COR-L47 (cell line): ENCODE measurements at places on chromosomes 3 and 15.

DNA sequence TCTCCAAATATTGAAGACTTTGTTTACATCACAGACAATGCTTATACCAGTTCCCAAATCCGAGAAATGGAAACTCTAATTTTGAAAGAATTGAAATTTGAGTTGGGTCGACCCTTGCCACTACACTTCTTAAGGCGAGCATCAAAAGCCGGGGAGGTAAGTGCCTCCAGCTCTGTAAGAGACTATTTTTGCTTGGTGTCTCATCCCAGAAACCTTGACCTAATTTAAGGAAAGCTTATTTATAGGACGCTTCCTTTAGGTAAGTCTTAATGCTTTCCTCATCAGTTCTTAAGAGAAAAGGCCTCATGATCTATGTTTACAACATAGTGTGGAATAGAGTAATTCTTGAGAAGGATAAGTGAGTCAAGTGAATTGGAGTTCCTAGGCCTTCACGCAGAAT is 11.8 kb downstream of the CCNB2 start:
- no peak for DNase-seq

GRCh38 chr3:170330366-170330765 is 27.1 kb upstream of the SKIL start:
- no peak for DNase-seq

- no peak for DNase-seq
Observed at GRCh38 chr3:69353503-69353902, 32.4 kb downstream of the FRMD4B start.

DNA sequence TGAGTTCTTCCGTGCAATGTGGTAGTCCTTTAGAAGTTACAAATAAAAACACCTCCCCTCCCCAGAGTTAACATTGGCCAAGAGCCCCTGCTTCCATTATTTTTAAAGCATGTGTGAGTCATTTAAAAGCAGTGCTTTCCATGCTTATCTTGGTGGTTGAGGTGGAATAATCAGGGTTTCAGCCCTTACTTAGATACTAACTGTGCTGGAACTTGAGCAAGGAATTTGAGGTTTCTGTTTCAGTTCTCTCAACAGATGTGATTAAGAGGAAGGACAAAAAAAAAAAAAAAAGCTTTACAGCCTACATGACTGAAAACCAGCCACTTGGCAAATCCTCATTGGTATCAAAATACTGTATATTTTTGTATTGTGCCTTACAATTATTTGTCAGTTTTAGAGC is 64.5 kb downstream of the CGNL1 start:
- no peak for DNase-seq

GRCh38 chr15:59550956-59551355 is 60.6 kb upstream of the GCNT3 start:
- DNase-seq, result no peak

GRCh38 chr15:72176159-72176558 is 21.4 kb downstream of the GRAMD2A start:
- no peak for DNase-seq

DNA sequence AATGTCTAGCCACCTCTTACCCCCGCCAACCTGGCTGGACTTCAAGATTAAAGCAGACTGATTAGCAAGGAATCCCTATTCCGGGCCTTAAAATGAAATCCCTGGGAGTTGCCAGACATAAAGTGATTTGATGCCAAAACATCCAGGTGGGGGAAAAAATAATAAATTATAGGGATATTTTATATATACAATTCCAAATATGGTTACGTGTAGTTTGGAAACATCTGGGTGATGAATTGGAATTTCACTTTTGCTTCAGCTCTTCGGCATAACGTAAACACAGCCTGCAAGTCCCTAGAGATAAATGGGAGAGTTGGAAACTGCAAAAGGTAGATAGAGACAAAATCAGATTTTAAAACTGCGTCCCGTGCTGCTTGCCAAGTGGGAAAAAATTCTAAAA is 545.5 kb upstream of the MDFIC2 start:
- no peak for DNase-seq

DNA sequence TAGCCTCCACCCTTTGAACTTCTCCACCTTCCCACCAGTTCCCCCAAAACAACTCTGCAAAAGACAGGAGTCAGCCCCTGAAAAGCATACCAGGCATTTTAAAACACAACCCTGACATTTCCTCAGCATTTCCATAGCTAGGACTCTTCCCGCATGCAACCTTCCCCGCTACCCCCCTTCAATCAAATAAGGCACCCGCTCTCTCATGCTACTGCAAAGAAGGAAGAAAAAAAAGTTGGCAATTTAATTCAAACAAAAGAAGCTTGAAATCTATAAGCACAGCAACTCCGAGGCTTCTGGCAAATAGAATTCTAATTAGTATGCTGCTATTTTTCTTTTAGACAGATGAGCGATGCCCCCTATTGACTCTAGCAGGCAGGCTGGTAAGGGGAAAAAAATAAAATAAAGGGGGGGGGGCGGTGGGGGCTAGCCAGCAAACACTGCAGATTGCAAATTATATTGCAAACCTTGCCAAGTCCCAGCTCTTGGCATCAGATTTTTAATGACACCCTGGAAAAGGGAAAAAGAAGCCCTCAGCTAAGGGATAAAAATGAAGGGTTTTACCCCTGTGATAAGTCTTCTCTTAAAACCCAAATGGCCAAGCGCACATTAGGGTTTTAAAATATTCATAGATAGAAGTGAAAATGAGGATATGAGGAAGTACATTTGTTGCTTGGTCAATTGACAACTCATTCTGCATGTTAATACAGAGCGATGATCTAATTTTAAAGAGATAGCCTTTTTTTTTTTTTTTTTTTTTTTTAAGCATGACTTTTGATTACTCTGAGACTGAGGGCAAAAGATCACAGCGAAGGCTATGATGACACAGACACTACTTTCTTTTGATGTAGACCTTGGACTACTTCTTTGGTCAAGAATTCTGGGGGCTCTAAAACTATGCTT is 255.2 kb downstream of the NR2F2 start:
- peak; percentile 37 for DNase-seq

DNA sequence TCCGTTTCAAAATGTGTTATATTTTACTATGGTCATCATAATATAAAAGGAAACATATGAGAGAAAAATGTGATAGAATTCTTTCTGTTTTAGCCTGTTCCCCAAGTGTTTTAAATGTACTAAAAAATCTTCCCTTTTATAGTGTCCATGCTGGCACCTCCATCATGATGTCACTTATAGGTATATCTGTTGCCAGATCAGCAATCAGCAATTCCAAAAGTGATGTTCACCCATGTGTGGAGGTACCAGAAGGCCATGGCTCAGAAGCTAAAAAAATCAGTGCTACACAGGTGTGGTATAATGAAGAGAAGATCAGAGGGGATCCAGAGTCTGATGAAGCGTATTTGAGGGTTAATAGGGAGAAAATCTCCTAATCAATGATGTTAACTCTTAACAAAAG is 1.1 kb upstream of the GPR15 start:
- DNase-seq, result no peak

- no peak for DNase-seq
Observed at GRCh38 chr3:157428853-157429252, 7.8 kb upstream of the PTX3 start.

- no peak for DNase-seq
Observed at GRCh38 chr15:100495861-100496260, 32.9 kb downstream of the CERS3 start.

DNA sequence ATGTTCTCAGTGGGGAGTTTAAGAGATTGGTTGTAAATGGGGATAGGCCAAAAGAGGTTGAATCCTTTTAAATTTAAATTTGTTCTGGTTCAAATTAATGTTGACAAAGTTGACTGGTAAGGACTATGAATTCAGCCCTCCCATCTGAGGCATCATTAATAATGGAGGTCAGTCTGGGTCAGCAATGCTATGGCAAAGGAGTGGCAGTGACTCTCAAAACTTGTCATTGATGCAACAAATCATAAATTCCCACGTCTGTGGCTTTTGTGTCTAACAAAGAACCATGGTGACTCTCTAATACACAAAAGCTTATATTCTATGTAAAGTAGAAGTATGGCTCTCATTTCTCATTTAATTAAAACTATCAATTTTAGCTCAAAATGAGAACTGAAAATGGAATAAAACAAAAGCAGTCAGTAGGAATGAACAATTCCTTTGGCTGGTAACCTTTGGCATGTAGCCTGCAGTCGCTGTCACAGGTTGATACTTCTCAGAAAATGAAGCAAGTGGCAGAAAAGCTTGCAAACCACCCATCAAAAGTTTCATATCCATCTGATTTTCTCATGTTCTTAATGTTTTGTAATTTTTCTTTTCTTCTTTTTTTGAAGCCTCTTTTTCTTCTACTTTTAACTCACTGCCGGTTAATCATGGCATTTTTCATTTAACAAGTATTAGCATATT is 12.2 kb upstream of the ZBED2 start:
- DNase-seq, result no peak

DNA sequence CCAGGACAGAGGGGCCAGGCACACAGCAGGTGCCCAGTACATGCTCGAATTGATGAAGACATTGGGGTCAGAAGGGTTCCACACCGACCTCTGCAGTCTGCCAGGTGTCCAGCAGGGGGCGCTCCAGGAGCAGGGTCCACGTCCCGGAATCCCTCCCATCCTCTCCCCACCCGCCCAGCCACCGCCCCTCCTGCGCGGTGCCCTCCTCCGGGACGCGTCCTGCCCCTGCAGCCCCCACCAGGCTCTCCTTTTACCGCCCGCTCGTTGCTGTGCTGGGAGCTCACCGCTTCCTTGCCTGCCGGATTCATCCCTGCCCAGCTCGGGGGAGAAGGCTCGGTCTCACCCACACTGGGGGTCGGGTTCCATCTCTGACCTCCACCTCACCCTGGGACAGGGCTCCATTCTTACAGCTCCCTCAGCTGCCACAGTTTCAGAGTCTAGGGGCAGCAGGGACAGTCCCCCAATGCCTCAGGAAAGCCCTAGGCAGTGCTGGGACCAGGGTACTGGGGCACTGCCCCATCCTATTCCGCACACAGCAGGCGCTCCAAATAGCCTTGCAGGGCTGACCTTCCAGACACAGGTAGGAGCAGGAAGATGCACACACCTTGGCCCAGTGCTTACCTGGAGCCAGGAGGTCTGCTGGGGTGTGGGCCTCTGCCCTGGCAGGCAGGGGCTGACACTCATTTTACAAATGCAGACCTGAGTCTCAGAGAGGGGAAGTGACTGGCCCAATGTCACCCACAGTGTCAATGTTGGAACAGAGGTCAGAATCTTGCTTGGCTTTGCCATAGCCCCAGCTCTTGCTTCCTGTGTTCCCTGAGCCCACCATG is 31.0 kb downstream of the GRIP2 start:
- peak; percentile 0 for DNase-seq

DNA sequence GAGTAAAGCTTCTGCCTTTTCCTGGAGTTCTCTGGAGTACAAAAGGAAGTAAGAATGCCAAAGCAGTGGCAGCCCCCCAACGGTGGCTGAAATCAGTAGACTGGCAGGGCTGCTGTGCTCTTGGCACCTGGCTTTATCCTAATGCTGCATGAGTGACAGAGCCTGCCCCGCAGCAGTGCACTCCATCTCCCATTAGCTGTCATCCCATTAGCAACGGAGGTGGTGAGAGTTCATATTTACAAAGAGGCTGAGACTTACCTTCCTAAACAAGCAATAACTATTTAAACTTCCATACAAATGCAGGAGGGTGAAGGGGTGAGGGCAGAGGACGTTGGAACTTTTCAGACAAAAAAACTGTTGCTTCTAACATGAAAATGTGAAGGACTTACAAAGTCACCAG is 51.9 kb downstream of the SERPINI1 start:
- DNase-seq, result no peak

GRCh38 chr3:144775551-144775950 is 803.9 kb downstream of the DIPK2A start:
- no peak for DNase-seq

GRCh38 chr15:32152574-32152973 is 122.3 kb downstream of the CHRNA7 start:
- no peak for DNase-seq

DNA sequence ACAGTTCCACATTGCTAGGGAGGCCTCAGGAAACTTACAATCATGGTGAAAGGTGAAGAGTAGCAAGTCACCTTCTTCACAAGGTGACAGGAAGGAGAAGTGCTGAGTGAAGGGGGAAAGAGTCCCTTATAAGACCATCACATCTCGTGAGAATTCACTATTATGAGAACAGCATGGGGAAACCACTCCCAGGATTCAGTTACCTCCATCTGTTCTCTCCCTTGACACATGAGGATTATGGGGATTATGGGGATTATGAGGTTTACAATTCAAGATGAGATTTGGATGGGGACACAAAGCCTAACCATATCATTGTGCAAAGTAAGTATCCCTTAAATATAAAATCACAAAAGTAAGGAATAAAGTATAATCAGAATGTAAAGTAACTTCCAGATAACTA is 375.9 kb upstream of the NAALADL2 start:
- no peak for DNase-seq

GRCh38 chr15:100861511-100861991 is 18.1 kb upstream of the ALDH1A3 start:
- DNase-seq, result no peak

- no peak for DNase-seq
Observed at GRCh38 chr3:25289663-25290062, 138.4 kb upstream of the RARB start.

GRCh38 chr3:156474560-156475389 is 80.1 kb downstream of the SSR3 start:
- peak; percentile 3 for DNase-seq

DNA sequence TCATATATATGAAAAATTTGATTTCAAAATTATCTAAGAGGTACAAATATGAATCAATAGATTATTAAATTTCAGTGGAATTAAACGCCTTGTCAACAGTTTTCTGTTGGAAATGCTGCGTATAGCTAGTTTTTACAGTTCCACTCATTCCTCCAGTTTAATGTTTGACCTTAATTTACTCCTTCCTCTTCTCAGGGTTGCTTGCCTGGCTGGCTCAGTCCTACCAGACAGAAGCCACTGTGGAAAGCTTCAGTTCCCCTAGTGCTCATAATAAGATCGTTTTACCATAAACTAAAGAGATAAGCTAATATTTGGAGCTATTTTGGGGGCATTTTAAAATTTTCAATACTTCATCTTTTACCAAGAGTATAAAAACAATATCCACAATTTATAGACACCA is 22.8 kb downstream of the EMC7 start:
- no peak for DNase-seq

DNA sequence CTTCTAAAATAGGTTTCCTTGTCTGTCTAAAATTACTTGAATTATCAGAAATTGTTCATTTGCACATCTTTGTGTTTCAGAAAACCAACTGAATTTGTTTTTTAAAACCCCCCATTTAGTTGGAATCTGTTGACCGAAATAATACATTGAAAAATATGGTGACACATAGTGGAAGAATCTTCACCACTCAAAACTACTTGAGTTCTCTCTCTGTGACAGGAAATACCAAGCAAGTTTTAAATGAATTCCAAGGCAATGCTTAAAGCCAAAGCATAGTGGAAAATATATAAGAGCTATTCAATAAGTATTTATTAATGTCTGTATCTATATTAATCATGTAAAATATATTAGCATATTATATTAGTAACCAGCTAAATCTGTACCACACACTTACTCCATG is 224.9 kb upstream of the COL8A1 start:
- no peak for DNase-seq

DNA sequence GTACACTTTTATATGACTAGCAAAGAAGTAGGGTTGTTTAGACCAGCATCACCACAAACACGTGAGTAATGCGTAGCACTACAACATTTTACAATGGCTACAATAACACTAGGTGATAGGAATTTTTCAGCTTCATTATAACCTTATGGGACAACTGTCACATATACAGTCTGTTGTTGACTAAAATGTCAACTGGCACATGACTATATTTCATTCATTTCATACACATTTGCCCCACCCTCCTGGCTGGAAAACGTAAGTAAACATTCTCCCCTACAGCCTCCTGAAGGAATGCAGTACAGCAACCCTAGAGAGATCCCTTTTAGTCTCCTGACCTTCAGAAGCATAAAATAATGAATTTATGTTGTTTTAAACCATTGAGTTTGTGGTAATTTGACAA is 16.2 kb downstream of the RIOX2 start:
- DNase-seq, result no peak

- DNase-seq, result no peak
Observed at GRCh38 chr3:5136211-5136918, 14.3 kb downstream of the ARL8B start.
